ENCODE measurements at places on chromosomes 11 and 22.

DNA sequence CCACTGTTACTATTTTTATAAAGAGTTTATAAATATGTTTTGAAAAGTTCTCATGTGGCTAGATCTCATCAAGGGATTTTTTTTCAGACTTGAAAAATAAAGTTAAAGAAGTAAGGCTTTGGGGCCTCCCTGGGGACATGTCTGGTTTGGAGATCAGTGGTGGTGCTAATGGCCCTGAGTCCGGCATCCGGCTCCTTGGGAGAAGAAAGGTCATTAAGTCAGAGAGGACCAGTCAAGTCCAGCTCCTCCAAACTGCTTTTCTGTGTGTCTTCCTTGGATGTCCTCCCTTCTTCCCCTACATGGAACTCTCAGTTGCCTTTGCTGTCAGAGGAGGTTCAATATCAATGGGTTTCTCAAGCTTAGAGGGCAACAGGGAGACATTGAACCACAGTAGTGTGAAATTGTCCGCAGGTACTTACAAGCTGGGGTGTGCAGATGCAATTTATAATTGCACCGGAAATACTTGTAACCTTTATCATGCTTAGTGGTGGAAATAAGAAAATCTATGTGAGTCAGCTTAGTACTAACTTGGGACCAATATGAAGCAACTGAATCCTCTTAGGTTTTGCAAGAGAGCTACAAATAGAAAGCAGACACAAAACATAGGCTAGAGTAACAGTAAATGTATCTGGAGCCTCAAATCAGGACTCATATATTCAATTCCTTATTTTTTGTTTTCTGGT is 144.3 kb downstream of the TEAD1 start:
- DNase-seq = no peak

GRCh38 chr11:15119352-15119751 is 4.6 kb downstream of the INSC start:
- DNase-seq = no peak

- peak; percentile 33 for DNase-seq
Observed at GRCh38 chr11:91947215-91947820, 277.3 kb upstream of the FAT3 start.

DNA sequence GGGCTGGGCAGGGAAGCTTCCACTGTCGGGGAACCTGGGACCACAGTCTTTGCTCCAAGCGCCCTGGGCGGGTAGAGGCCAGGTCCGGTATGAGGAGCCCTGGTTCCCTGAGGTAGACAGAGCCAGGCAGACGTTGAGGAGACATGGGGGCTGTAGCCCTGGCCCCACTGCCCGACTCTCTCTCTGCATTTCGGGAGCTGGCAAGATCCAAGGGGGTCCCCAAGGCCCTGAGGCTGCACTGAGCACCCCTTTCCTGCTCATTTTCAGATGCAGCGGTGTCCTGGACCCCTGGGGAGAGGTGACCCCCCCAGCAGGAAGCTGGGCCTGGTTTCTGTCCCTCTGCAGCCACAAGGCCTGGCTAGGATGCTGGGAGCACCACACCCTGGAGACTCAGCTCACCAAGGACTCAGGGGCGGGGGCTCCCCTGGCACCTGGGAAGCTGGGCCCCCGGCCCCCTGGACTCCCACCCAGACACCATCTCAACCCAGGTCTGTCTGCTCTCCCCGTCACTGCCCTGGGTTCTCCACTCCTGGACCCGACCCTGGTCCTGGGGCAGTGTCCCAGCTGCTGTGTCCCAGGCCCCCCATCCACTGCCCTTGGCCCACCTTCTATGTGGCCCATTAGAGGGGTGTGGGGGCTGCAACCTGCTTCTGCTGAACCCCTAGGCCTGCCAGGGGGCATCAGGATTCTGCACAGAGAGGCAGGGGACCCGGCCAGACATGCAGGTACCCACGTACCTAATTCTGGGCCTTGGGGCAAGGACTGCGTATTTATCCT is 15.0 kb upstream of the MUC6 start:
- no peak for DNase-seq
